Lung microvascular endothelial cell (primary cell): ENCODE measurements at places on chromosomes 5 and 9. TPM values are rescaled to one million over a fixed set of nuclear protein-coding genes. Genes with fewer than 3 reads are reported as not detected.

The BTNL9 gene
- under 0.01 TPM in 2 replicates for total RNA-seq

GRCh38 chr5:93926831-93927620 lies 185.6 kb upstream of the POU5F2 start:
- no peak for DNase-seq

The MAP1B gene
- total RNA-seq: 41.1 and 41.4 TPM in 2 replicates

GRCh38 chr9:89975630-89976029 lies 370.8 kb downstream of the GADD45G start:
- no peak for DNase-seq

The RECK gene
- 17.2 and 25.0 TPM in 2 replicates for total RNA-seq

GRCh38 chr5:172571413-172571812 lies 69.7 kb upstream of the NEURL1B start:
- no peak for DNase-seq

The PCDHB14 gene
- 1.1 and 1.4 TPM in 2 replicates for total RNA-seq

- DNase-seq: peak; percentile 80
These were observed 1.2 kb downstream of the LOX start for GRCh38 chr5:122076669-122077365.

DNA sequence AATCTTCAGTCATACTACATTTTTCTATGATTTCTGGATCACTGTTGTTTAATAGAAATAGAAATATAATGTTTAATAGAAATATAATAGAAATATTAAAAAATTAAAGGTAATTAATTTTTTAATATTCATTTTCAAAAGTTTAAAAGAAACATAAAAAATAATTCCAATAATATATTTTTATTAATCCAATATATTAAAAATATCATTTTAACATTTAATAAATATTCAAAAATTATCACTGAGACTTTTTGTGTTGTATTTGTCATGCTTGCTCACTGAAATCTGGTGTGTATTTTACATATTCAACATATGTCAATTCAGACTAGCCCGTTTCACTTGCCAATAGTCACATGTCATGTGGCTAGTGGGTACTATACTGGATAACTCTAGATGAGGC lies 80.6 kb upstream of the SLCO6A1 start:
- DNase-seq: no peak

GRCh38 chr5:16750445-16750844 lies 133.6 kb upstream of the RETREG1 start:
- DNase-seq: no peak

DNA sequence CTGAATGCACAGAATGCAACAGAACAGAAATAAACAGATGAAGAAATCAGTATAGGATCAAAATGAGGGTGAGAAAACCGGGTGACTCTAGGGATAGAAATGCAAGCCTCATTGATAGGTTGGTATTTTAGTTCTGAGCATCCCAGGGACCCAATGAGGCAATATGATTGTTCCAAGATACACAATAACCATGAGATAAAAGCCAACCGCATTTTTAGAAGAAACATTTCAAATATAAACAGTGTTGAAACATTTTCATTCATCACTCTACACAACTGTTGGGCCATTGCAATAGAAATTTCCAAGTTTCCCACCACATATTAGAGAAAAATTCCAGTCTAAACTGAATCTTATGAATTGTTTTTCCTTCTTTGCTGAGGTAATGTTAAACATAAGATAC lies 452.3 kb upstream of the PTGER4 start:
- no peak for DNase-seq

DNA sequence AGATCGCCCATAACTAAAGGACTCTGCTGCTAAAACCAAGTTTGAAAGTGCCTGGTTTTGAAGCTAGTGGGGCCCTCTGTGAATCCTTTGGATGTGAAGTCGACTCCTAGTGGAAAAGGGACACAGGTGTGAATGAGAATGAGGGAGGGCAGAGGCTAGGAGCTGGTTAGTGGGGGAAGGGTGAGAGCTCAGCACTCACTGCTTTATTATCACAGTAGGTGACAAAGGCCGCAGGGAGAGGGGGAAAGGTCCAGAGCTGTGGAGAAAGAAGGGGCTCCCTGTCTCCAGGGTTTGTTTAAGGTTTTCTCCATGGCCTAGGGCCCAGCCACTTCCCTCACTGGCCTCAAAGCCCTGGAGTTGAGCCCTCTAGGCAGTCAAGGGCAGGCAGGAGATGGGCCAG lies 3.5 kb downstream of the HDHD3 start:
- no peak for DNase-seq

DNA sequence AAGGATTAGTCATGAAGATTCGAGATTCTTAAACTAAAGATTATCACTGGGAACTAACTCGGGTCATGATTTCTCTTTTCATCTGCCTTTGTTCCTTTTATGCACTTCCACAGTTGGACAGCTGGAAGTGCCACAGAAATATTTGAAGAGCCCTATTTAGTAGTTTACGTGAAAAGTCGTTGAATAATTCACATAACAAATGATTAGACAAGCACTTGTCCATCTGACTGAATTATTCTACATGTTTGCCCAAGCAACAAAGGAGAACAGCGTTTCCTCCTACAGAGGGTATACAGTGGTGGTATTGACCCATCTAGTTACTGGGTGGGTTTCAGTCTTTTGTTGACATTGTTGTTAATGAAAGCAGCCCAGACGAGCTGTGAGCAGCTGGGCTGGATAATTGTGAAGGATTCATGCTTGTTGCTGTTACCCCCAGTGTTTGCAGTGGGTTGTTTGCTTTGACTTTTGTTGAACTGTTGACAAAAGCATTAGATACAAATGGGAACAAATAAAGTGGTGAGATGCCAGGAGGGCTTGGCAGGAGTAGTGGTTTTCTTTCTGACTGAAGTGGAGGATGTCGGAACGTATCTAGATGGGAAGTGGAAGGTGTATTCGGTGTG lies 96.2 kb downstream of the TLE4 start:
- DNase-seq: no peak

DNA sequence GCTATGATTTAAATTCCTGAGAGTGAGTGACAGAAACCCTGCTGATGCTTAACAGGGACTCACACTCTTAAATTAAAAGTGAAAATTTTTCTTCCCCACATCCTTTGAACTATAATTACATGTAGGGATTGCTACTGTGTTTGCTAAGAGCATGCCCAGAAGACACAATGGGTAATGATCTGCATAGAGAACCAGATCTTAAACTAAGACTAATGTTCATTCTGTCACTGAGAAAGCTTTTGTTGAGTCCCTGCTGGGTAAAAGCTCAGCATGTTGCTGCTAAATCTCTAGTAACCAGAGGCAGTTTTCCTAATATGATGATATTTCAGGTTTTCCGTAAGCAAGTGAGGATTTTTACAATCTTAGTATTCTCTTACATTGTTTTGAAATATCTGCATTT lies 424.8 kb upstream of the SMC2 start:
- no peak for DNase-seq

The SMIM33 gene
- under 0.01 TPM in 1 of 2 replicates, not detected in the other for total RNA-seq

DNA sequence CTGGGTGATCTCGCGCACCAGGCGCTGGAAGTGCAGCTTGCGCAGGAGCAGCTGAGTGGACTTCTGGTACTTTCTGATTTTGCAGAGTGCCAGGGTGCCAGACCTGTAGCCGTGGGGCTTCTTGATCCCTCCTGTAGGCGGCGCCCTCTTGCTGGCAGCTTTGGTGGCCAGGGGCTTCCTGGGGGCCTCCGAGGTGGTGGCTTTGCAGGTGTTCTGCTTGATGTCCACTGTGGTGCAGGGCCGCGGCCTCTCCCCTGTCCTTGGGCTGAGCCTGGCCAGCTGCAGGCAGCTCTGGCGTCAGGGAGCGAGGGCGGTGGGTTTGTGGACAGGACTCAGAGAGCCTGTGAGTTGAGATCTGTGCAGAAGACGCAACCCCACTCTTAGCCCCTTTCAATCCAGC lies 36.1 kb downstream of the TAF11L14 start:
- DNase-seq: no peak

DNA sequence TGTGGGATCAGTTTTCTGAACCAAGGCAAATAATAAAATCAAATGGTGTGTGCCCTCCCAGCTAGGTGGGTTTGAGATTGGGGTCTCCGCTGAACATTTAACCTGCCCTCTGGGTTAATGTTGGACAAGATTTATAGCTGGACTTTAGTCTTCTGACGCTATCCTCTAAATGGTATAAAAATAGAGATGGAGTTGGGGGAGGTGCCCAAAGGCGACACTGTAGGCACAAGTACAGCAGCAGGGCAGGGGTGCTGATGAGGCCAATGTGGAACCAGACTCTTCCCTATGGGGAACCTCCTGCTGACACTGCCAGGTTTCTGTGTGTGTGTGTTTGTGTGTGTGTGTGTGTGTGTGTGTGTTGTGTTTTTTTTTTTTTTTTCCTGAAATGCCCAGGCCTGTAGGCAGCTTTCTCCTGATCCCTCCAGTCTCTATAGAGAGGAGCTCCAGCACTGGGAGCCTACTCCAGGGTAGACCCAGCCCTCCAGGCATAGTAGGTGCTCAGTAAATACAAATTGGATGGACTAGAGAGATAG lies 37.9 kb downstream of the PCDH1 start:
- DNase-seq: no peak

DNA sequence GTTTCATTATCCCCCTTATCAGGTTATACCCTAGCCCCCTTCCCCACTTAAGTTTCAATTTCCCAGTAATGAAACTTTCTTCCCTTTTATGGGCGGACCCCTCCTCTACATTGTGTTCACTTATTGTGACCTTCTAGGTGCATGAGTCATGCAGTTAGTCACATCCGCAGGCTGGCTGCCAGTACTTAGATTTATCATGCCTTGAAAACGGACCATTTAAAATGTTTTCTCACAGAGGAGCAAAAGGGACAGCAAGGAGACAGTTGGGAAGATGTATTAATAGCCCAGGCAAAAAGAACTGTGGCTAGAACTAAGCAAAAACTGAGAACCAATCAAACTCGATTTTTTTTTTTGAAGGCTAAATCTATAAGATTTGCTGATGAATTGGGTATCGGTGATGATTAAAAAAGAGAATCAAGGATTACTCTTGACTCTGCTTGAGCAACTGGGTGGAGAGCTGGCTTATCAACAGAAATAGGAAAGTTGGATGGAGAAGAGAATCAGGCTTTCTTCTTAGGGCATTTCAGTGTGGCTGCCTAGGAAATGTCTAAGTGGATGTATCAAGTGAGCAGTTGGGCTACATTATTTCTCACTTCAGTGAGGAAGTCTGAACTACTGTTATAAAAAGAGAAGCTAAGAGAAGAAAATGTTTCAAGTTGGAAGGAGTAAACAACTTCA lies 615.0 kb downstream of the HINT1 start:
- peak; percentile 86 for DNase-seq

DNA sequence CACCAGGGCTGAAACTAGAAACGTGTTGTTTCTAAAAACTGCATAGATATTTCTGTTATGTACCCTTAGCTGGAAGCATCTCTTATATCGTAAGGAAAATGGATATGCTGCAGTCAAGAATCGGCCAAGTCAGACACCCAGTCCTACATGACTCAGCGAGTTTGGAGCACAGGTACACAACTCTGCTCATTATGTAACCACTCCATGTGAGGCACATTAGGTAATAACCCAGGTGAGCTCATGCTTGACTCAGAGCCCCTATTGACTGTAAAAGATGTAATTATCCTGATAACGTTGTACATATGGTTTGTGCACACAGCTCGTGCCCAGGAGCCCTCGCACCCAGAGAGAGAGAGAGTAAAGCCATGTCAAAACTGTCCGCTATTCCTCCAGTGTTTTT lies 593.7 kb upstream of the ACO1 start:
- DNase-seq: no peak

DNA sequence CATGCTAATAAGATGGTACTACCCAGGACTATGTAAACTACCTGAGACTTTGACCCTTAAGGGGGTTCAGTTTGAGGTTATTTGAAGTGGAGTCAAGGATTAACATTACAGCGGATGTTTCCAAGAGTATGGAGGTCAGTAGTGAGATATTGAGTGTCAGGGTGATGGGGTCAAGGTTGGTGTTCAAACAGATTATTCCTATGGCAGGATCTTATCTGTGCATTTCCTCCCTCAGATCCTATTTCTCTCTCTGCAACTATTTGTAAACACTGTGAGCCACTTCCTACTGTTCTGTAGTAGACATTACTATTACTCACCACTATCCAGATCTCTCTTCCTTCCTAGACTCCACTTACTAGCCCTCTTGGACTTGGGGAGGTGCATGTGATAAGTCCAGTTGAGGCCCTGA lies 54.0 kb upstream of the STOM start:
- DNase-seq: peak; percentile 14

DNA sequence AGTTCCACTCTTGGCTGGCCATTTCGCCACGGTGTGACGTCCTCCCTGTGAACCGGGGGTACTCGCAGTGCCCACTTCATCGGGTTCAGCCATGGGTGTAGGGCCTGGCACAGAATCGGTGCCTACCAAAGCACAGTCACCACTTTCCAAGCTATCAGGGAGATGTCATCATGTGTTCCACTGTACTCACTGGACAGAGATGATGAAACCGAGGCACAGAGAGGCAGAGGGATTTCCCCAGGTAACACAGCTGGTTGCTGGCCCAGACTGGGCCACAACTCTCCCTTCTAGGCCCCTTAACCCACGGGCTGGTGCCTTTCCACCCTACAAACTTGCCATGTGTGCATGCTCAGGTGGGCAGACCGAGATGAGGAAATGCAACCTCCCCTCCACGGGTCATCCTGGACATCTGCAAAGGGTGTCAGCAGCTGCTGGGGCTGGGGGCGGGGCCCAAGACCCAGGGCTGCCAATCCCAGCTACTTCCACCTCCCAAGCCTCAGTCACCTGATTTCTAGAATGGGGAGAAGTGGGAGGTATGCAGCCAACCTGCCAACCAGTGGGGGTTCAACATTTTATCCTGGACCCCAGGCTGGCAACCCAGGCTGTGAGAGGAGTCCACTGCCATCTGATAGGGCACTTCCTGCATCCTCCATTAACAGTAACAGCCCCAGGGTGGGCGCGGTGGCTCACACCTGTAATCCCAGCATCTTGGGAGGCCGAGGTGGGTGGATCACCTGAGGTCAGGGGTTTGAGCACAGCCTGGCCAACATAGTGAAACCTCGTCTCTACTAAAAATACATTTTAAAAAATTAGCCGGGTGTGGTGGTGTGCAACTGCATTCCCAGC lies 893 bp upstream of the SH2D3C start:
- DNase-seq: no peak

DNA sequence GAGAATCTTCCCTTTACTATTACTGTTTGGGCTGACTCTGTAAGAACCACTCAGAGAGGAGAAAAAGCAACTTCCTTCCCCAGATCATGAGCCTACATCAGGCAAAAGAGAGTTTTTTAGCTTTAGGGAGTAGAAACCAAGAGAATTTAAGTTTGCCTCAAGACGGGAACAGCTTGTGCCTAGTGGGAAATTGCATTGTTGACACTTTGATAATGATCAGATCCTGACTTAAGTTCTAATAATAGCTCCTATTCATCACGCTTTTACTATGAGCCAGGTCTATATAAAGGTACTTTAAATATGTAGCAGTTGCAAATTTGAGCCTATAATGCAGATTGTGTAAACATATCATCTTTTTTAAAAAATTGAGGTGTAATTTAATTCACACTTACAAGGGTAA lies 298.2 kb downstream of the MAN2A1 start:
- no peak for DNase-seq

The PALM2AKAP2 gene
- under 0.01 and 0.22 TPM in 2 replicates for total RNA-seq

- DNase-seq: no peak
These were observed 31.4 kb upstream of the PSD2 start for GRCh38 chr5:139763930-139764791.

DNA sequence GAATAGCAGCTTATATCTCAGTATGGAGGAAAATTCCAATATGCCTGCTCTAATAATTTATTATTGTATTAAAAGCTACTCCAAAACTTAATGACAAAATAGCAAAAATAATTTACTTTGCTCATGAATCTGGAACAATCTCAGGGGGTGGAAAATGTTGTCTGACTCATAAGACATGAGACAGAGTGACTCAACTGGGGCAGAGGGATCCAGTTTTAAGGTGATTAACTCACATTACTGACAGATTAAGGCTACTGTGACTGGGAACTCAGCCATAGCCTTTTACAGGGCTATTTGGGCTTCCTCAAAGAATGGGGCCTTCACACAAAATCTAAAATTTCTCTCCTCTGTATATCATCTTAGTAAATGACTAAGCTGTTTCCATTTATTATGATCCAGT lies 1172.9 kb downstream of the CDH12 start:
- DNase-seq: peak; percentile 82
